ENCODE measurements at places on chromosomes 3 and 15.

- DNase-seq, result no peak
Observed at GRCh38 chr15:44537735-44538240, 841 bp downstream of the EIF3J start.

- DNase-seq, result no peak
Observed at GRCh38 chr15:31264559-31265089, 62.0 kb upstream of the KLF13 start.

GRCh38 chr3:178768072-178768864, 232.0 kb downstream of the KCNMB2 start:
- DNase-seq, result no peak

- DNase-seq, result no peak
Observed at GRCh38 chr3:77096145-77096544, 56.2 kb downstream of the ROBO2 start.

DNA sequence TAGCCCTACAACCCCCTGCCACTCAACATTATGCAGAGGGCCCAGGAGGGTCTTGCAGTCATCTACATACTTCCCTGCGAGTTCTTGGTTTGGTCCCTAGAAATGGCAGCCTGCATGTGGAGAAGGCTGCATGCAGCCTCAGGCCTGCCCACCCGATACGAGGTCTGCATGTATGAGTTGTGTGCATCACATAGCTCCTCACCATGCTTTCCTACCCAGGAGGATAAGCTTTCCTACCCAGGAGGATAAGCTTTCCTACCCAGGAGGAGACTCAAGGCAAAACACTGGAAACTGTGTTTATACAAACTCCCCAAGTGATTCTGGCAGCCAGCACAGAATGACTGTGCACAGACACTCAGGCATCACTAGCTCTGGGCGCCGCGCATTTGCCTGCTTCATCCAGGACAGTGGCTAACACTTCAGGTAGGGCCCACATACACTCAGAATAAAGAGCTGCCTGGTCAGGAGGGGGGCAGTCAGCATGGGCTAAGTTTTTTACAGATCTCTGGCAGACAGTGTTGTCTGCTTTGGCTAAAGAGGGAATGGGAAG, 187.7 kb downstream of the THSD4 start:
- DNase-seq, result no peak

- DNase-seq, result no peak
Observed at GRCh38 chr3:181081930-181082329, 92.4 kb upstream of the DNAJC19 start.

DNA sequence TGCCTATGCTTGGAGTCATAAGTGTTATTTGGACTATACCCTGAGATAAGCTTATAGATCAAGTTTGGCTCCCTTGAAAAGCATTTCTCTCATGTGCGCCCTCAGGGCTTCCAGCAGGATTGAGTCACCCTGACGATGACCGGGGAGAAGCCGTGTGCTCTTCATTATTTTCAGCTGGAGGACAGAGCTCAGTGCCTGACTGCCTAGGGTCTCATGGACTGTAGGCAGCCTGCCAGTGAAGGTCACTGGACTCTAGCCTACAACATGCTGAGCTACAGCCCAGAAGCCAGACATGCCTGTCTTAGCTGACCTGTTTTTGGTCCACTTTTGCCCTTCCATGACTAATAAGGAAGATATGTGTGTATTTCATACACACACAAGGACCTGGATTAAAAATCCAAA, 31.6 kb upstream of the NUDT16 start:
- DNase-seq, result no peak
